ENCODE measurements at places on chromosomes 1 and 21.

- no peak for DNase-seq
These were observed 23.7 kb upstream of the HFM1 start for GRCh38 chr1:91428182-91428798.

DNA sequence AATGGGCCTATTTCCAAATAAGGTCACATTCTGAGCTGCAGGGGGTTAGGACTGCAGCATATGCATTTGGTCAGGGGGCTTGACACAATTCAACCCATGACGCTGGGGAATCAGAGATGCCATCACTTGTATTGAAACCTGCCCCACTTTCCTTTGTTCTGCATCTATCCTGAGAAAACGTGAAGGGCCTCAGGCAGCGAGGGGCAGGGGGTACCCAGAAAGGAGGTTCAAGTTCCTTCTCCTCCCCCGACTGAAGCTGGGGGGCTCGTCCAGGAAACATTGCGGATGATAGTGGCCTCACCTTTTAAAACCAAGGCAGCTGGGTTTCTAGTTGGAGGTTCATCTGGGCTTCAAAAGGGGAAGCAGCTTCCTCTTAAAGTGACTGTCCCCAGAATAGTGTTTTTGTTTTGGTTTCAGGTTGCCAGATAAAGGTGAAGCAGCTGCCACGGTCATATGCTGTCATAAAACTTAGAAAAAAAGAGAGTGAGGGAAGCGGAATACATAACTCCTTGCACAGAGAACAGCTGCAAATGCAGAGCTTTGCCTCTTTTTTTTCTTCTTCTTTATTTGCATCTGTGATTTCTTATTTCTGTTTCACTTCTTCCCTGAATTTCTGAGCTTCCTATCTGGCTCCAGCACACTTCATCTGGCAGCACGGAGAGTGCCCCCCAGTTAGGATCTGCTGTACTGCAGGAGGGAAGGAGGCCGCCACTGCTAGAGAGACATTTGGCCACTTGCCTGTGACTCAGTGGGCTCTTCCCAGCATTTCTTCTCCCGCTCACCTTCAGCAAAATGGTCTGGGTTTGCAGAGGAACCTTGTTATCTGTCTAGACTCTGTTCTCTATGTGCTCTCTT is 142.0 kb downstream of the AJAP1 start:
- DNase-seq = peak; percentile 30

GRCh38 chr1:204507317-204508105 is 8.7 kb upstream of the MDM4 start:
- no peak for DNase-seq

GRCh38 chr1:151693057-151693651 is 23.4 kb downstream of the CELF3 start:
- DNase-seq = no peak

GRCh38 chr1:159602501-159602999 is 14.9 kb downstream of the APCS start:
- no peak for DNase-seq

DNA sequence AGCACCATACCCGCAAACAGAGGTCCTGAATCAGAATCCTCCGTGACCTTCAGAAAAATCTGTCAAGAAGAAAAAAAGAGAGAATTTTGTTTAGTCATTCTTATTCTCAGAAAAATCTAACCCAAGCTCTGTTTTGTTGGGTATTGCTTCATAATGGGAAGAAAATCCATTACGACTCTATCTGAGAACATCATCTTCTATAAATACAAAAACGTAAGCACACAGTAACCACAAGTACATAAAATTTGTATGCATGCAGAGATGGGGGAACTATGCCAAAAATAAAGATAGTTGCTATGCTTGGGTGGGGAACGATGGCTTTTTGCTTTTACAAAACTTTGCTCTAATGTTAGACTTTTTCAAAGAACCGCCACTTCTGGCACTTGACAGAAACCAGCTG is 84.2 kb downstream of the ABCA4 start:
- DNase-seq = no peak

DNA sequence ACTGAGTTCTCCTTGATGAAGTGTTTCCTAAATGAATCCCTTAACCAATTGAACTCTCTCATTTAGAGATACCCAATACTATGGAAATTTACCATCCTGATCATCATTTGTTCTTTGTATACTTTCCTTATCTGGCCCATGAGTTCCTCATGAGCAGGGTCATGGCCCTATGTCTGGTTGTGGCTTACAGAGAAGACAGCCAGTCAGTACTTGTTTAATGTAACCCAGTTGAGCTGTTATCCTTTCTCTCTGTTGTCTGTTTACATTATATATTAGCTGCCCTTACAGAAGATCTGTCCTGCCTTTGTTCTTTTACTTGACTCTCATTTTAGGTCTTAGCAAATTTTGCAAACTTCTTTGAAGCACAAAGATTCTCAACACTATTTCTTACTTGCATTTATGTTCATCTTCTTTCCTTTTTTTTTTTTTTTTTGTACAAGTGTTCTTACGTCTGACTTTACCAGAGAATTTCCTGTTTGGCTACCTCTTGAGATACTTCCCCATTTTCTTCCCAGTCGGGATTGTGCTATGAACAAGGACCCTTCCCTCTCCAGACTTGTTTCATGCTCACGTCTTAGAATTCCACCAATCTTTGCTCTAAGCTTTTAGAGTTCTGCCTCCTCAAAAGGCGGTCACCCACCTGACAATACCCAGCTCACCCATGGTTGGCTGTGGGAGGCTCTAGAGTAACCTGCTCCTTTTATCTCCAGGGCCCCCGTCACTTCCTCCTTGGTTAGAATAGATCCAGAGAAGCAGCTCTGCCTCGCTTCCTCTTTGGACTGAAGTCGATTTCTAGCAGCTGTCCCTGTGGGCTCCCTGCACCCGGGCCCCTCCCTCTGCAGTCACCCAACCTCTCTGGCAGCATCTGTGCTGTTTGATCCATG is 53.6 kb upstream of the RUNX1 start:
- DNase-seq = peak; percentile 25

DNA sequence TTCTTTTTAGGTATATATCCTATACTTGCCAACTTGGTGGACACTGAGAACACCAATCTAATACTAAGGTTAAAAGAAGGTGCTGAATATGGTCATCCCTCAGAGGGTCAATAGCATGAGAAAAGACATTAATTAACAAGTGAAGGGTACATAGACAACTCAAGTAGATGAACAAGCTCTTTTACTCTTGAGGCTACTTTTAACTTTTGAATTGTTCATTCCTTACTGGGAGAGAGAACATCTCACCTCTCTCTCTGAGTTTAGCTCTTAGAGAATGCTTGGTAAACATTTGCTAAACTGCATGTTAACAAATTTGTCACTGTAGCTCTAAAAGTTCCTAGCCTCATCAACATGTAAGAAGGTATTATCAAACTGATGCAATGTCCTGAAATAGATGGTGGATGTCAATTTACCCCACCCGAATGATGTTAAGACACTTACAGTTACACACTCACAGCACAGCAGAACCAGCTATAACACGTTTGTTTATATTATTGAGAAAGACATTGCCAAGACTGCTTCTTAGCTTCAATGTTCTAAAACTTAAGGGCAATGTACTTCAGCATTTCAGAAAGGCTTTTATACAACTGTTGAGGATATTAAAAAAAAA is 35.9 kb downstream of the HEATR1 start:
- DNase-seq = no peak

GRCh38 chr21:38949070-38949380 is 143.3 kb downstream of the ETS2 start:
- no peak for DNase-seq

- no peak for DNase-seq
These were observed 261.6 kb downstream of the TPR start for GRCh38 chr1:186113461-186113860.

DNA sequence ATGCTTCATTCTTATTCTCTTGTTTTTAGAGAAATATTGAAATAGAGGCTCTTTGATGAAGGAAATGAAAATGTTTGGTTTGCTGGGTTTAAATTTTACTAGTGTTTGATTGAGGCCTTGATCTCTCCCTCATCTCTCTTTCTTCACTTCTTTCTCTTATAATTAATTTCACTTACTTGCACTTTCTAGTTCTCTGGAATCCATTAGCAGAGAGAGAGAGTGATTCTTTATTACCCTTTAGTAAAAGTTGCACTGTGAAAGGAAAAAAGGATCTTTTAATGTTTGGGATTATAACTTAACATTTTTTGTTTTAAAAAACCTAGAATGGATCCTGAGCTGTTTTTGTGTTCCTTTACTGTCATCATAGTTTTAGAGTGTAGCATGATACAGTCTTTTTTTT is 12.2 kb downstream of the RPRD2 start:
- DNase-seq = no peak

GRCh38 chr1:177170756-177171535 is at the start of gene BRINP2:
Gene BRINP2, plus strand, starts transcription at chr1:177170958. Its CDS starts 58,919 bp downstream, at chr1:177229877.
- DNase-seq = no peak

- DNase-seq = no peak
These were observed 70.0 kb upstream of the ZNF644 start for GRCh38 chr1:91091812-91092211.

DNA sequence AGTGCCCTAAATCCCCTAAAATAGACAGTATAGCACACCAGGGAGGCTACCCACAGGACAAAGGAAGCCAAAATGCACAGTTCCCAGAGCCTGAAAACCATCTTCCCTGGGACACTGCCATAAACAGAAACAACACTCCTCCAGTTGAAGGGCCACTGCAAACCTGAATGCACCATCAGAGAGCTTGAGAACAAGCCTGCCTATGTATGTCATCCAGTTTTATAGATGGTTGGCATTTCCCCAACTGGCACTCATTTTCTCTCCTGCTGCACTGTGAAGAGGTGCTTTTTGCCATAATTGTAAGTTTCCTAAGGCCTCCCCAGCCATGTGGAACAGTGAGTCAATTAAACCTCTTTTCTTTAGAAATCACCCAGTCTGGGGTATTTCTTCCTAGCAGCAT is 169.0 kb downstream of the AGBL4 start:
- DNase-seq = no peak

GRCh38 chr1:169894424-169895145 is 889 bp upstream of the SCYL3 start:
- no peak for DNase-seq

- DNase-seq = peak; percentile 45
These were observed 3.7 kb downstream of the TRIM46 start for GRCh38 chr1:155177192-155177917.

GRCh38 chr1:31617916-31618746 is 642 bp downstream of the HCRTR1 start:
- DNase-seq = peak; percentile 83

DNA sequence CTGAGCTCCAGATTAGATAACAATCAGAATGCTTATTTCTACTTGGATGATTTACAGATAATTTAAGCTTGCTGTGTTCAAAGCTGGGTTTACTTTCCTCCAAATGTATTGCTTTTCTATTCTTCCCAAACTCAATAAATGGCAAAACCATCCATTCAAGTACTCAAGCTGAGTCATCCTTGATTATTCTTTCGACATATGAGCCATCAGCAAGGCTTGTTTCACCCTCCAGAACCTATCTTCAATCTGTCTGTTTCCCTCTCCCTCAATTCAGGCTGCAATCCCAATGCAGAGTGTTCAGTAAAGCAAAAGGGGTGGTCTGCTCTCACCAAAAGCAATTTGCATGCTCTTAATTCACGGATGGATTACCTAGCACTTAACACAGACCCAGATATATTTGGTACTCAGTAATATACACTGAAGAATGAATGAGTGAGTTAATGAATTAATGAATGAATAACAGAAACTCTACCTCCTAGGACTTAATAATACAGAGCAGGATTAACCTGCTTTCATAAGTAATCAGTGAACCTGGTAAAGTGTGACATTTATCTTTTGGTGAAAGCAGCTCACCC is 41.9 kb downstream of the DDR2 start:
- no peak for DNase-seq

DNA sequence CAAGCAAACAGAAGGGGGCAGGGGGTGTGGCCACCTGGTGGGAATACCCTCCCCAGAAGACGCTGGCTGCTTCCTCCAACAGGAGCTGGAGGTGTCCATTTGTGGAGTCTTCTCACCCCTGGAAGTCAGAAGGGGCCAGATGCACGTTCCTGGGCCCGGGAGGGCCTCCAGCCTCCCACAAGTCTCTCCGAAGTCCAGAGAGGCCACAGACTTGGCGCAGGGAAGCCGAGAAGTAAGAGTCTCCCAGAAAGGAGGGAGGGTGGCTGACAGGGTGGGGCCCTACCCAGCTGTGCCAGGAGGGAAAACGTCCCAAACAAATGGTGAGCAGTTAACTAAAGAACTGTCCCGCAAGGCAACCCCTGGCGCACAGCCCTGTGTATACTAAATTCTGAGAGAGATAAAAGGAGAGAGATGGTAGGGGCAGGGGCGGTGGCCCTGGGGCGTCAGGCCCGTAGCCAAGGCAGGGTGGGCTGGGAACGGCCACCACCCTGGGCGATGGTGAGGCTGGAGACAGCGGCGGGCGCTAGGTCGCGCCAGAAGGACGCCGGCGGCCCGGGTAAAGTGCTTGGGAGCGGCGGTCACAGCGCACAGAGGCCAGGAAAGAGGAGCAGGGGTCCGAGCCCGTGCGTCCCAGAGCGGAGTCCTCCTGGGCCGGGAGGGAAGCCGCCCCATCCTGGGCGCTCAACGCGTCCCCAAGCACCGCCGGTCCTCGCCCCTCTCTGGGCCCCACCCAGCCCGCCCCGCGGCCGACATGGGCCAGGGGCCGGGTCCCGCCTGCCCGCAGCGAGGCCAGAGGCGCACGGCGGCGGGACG is 1.2 kb downstream of the CHD5 start:
- DNase-seq = no peak

GRCh38 chr1:21707086-21707840 is 38.1 kb upstream of the RAP1GAP start:
- DNase-seq = no peak

GRCh38 chr1:157045250-157046218 is at the start of gene ARHGEF11:
Gene ARHGEF11, minus strand, starts transcription at chr1:157045742. Its CDS starts 1,412 bp downstream, at chr1:157044330.
- peak; percentile 84 for DNase-seq
